ENCODE measurements at places on chromosomes 1 and 21.

DNA sequence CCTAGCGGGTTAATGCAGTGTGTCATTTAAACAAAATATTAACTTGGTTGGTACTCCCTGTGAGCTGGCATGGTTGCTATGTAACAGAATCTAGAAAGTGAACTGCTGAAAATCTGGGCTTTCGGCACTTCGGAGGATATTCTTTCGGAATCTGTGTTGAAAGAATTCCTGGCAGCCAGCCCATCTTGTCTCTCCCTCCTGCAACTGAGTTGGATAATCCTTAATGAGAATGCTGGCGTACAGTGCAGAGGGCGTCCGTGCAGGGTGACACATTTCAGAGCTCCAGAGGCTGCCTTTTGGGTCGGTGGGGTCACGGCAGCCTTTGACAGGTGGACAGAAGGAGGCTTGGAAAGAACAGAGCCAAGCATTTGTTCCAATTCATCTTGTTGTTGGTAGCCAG, 3.7 kb downstream of the KAZN start:
- peak; percentile 85 for DNase-seq

- peak; percentile 80 for DNase-seq
These were observed at the start of gene AK5 for GRCh38 chr1:77281491-77282186. Gene AK5 (plus strand): TSS chr1:77282019. CDS start chr1:77282314, 295 bp downstream.

DNA sequence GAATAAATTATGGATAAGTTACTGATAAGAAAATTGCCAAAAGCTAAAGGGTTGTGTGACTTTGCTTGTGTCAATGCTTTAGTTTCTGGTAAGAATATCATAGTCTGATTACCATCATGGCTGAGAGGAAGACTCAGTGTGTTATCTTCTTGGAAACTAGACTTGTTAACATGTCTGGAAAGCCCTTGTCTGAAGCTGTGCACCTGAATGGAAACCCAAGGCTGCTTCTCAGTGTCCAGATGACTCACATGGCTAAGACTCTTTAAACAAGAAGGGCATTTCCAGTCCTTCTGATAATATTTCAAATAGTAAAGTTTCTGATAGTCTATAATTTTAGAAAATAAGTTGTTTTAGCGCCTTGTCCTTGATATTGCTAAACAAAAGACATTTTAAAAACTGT, 1092.7 kb downstream of the PLA2G4A start:
- DNase-seq = no peak

DNA sequence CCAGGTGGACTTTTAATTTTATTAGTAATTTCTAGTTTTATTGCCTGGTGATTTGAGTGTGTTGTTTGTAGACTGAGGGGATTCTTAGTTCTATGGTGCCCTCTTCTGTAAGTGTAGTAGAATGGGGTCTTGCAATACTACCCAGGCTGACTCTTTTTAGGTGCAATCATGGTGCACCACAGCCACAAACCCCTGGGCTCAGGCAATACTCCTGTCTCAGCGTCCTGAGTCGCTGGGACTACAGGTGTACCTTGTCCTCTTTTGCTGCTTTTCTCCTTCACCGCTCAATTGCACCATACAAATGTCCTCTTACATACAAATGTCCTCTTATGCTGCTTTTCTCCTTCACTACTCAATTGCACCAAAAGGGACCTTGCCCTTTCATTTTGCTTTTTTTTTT, 43.1 kb downstream of the SCP2 start:
- peak; percentile 24 for DNase-seq

DNA sequence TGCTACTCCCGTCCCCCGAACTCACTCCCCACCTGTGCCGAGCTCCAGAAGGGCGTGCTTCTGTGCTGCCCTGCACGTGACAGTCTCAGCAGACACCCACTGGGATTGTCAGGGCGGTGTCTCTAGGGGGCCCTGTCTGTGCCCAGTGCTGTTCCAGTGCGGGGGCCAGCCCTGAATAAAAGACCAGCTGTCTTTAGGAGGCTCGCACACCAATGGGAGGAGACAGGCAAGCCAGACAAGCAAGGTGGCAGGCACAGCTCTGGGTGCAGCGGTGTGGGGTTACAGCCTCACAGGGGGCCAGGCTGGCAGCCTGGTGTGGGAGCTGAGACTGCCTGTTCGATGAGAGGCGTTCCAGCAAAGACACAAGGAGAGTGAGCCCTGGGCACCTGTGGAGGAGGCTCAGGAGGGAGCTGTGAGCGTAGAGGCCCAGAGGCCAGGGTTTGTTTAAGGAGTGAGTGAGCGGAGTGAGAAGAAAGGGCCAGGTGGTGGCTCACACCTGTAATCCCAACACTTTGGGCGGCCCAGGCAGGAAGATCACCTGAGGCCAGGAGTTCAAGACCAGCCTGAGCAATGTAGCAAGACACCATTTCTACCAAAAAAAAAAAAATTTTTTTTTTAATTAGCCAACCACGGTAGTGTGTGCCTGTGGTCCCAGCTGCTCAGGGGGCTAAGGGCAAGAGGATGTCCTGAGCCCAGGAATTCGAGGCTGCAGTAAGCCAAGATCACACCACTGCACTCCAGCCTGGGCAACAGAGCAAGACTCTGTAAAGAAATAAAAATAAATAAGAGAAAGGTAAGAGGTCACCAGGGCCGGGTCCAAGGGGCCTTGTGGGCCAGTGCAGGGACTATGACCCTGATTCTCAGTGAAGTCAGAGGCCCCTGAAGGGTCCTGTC, 48.2 kb upstream of the ARHGEF16 start:
- no peak for DNase-seq

DNA sequence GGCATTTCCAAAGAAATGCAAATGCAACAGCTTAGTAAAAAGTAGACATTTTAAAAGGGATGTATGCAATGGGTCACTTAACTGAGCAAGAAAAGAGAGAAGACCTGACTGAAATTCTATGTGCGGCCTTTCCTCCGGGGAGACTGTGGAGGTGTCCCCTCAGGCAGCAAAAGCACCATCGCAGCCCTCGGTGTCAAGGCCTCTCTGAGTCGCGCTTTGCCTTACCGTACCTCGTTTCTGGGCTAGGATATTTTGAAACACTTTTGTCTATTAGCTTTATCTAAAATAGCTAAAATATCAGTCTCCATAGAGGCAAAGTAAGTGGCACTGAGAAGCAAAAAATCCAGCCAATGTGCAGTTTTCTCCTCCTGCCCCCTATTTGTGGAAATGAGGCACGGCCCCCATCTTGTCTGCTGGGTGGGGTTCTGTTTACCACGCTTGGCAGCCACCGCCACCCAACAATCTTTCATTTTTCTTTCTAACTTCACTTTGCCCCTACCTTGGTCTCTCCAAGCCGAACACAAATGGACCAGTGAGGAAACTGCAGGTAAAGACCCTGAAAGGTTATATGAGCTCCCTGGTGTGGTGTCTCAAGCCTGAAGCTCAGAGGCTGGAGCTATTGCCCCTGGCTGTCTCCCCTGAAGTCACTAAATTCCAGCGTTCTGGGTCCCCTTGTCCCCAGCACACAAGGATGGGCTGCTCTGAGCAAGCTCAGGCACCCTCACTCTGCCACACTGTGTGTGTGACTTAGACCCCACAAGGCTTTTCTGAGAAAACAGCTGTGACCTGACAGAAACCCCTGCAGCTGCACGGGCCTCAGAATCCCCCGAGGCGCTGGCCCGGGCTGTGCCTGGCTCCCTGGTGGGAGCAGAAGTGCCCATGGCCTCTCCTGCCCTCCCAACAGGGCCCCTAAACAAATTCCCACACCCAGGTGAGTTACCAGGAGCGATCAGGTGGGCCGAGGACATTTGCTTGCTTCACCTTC, 1.6 kb downstream of the CD247 start:
- DNase-seq = no peak

GRCh38 chr1:192516776-192517297, 58.7 kb upstream of the RGS1 start:
- DNase-seq = peak; percentile 37
